ENCODE measurements at places on chromosomes 16 and 17. TPM values are rescaled to one million over a fixed set of nuclear protein-coding genes. Genes with fewer than 3 reads are reported as not detected.

Gene TOM1L1
- 81.2 TPM for total RNA-seq

DNA sequence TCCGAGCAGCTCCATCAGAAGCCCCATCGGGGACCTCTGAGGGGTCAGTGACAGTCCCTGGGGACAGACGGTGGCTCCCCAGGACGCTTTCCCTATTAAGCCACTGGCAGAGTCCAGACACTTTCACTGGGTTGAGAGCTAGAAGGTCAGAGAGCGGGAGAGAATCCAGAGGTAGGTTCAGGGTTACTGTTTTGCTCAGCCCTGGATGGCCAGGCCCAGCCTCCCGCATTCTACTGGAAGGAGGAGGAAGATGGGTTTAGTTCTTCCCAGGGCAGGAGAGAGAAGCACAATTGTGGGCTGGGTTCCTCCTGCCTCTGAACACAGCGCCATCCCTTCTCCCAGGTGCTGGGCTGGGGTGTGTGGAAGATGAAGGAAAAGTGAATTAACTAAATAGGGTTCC is 452.8 kb downstream of the SLC39A11 start:
- DNase-seq: no peak

- no peak for DNase-seq
Measured at GRCh38 chr16:9159839-9160550, 68.6 kb downstream of the HAPSTR1 start.

- no peak for DNase-seq
Measured at GRCh38 chr17:57296231-57296630, 39.9 kb downstream of the MSI2 start.

DNA sequence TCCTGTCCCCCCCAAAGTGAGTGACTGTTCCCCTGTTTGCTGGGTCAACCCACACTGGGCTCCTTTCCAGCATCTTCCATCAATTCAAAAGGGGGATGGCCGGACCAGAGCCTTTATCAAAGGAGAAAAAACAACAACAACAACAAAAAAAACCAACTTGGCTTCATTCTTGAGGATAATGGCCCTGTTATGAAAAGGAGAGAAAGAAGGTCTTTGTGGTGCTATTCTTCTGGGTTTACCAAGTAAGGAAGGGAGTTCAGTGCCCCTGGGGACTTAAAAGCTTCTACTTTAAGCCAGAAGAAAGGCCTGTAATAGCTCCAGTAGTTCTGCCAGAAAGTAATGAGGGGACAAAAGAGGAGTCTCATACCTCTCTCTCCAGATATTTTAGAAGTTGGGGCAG is 71.5 kb downstream of the RGS9 start:
- no peak for DNase-seq

DNA sequence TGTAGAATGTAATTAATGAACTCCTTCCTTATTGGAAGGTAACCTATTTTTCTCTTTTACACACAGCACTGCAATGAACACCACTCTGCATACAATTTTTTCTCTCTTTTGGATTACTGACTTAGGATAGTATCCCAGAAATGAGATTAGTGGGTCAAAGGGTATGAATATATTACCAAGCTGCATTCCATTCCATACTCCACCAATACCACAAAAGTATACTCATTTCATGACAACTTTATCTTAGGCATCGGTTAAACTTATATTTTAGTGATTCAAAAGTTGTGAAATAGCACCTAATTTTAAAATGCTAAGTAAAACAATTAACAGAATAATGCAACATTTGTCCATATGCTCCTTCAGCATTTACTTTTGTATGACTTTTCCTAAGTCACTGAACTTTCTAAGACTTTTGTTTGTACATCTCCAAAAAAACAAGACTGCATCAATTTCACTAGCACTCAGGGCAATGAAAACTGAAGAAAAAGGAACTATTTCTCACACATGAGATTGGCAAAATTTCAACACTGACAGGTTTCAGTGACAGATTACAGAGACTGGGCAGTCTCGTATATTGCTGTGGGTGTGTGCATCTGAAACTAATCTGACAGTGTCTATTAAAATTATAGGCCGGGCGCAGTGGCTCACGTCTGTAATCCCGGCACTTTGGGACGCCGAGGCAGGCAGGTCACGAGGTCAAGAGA is 32.1 kb downstream of the HELZ start:
- DNase-seq: no peak

DNA sequence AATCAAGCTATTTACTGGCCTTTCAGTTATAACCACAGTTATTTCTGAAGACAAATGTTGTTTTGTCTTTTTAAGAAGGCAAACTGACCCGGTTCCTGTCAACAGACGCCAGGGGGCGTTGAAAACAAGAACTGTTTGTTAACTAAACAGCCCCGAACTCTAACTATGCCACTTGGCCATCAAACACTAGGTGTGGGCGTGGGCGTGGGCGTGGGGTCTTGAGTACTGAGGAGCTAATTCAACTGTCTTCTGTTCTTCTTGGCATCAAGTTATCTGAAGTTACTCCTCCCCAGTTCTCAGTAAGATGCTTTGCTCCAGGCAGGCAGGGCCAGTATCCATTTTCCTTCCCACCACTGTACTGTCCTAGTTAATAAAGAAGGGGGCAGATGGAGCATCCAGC is 63.3 kb upstream of the MTMR4 start:
- peak; percentile 6 for DNase-seq

DNA sequence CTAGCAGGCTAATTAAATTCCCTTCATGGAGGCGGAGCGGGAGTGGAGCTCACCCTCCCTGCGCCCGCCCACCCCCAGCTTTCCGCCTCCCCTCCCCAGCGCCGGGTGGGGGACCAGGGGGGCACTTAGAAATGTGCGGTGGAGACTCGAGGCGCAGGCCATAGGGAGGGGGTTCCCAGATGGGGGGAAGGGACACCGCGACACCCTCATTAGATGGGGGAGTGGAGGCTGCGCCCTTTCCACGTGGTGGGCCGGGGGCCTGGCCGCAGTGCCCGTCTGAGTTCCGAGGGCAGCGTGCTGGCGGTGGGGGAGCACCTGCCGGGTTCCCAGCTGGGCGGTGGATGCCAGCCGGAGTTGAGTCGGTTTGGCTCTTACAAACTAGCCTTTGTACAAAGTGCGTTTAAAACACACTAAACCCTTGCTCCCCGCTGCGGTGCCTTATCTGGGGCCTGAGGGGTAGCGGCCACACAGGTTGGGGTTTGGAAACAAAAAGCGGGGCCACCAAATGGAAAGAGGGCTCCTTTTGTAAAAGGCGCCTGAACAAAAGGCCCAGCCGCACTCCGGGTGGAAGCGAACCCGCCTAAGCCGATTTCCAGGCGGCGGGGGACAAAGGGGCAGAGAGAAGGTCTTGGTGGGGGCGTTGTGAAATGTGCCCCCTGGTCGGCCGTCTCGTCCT is 1.4 kb downstream of the GSE1 start:
- no peak for DNase-seq

DNA sequence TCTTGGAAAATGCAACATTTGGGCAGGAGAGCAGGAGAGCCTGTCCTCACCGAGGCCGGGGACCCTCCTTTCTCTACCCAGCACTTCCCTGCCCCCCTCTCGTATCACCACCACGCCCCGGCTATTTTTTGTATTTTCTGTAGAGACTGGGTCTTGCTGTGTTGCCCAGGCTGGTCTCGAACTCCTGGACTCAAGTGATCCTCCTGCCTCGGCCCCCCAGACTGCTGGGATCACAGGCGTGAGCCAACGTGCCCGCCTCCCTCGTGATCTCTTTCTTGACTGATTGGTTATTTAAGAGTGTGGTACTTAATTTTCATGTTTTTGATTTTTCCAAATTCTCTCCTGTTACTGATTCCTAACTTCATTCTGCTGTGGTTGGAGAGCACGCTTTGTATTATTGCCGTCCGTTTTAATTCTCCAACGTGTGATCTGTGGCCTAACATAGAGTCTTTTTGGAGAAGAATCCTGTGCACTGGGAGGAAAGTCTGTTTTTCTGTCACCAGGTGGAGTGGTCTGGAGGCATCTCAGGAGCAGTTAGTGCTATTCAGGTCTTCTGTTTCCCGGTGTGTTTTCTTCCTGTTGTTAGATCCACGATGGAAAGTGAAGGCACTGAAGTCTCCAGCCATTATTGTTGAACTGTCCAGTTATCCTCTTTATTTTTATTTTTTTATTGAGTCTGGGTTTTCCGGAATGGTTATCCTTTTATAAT is 40.4 kb downstream of the ZNF778 start:
- no peak for DNase-seq

GRCh38 chr16:85648070-85648714 is 35.1 kb downstream of the GSE1 start:
- DNase-seq: no peak

DNA sequence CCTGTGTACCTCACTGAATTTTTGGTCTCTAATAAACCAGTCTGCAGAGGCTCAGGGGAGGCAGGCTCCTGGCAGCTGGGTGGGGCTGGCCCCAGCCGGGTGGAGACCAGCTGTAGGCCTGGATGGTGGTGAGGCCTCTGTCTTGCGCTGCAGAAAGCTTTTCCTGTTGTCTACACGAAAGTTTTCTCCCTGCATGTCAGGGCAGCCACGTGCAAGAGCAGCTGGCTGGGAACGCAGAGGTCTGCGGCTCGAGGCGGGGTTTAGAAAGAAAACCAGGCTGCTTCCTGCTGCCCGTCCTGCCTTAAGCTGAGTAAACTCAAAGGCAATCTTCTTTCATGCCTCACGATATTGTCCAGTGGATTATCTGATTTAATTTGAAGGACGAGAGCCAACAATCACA is 2.4 kb downstream of the SERPINF1 start:
- DNase-seq: no peak

DNA sequence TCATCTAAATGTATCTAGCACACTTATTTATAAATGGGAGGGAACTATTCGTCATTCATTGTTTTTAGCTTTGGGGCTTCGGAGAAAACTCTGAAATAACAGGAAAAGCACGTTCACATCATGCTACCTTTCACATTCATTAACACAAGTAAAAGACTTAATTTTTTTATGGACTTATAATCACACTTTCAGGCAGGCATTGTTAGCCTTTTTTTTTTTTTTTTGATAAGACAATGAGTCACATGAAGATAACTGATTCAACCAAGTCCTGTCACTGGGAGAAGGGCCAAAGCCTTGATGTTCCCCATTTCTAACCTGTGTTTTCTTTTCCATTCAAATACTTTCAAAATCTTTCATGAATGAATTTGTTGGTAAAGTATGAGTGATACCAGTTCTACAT is 631.3 kb upstream of the CA10 start:
- DNase-seq: no peak

GRCh38 chr17:80050706-80051105 is 14.3 kb downstream of the CCDC40 start:
- no peak for DNase-seq

DNA sequence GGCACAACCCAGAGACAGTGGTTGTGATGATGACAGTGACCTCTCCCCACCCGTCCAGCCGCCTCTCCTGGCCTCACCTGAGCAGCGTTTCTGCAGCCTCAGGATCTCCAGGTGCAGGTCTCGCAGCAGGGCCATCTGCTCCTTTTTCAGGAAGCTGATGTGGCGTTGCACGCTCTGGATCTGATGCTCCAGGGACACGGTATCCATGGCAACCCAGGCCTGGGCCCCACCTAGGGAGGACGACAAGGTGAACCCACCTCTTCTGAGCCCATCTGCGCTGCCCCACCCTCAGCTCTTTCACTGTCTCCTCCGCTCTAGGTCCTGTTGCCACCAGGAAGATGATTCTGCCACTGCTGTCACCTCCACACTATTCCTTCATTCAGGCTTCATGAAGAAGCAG is 14.5 kb downstream of the CCDC92B start:
- no peak for DNase-seq

DNA sequence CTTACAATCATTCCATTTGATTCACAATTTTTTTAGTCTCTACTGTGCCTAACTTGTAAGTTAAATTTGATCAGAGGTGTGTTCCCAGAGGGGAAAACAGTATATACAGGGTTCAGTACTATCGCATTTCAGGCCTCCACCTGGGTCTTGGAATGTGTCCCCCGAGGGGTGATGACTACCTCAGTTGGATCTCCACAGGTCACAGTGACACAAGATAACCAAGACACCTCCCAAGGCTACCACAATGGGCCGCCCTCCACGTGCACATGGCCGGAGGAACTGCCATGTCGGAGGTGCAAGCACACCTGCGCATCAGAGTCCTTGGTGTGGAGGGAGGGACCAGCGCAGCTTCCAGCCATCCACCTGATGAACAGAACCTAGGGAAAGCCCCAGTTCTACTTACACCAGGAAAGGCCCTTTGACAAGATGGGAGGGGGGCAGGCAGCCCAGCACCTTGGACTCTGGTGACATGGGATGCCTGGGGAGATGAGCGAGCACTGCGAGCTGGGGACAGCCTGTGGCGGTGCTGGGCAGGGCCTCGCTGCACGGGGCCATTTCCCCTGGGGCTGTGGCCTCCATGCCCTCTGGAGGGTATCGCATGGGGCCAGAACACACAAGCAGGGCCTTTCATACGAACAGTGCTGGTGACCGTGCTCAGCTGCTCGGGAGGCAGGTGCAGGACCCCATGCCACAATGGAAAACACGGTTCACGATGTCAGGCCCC is 33.9 kb downstream of the PDIA2 start:
- no peak for DNase-seq

Gene CD300A
- not detected for total RNA-seq

DNA sequence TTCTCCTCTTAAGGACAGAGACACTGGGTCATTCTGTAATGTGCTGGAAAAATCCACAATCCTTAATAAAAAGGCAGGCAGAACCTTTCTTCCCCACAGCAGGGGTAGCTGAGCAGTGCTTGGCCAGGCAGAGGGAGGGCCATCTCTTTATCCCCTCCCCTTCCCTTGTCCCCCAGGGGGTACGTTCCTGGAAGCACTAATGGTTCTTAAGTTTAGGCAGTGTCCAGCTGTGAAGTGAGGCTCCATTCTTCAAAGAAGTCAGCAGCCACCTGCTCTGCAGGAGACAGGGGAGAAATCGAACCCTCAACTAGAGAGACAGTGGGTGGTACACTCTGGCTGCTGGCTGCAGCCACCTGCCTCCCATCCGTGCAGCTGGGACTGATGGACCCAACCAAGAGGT is 533.9 kb upstream of the CDH11 start:
- DNase-seq: no peak

DNA sequence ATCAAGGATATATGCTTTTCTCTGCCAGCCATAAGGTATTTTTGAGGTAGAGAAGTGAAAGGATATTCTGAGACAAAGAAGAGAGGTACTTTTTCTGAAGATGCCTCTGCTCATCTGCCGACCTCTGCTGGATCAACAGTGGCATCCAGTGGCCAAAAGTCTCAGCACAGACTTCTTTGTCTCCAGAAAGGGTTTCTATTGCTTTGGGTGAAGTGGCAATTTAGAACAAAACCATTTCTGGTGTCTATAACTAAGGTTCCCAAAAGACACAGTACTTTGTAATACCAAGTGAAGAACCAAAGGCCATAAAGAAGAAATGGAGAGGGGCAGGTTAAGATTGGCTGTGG is 155.2 kb upstream of the C17orf78 start:
- DNase-seq: no peak

GRCh38 chr16:67922740-67923139 is 8.9 kb downstream of the CTRL start:
- no peak for DNase-seq

- DNase-seq: no peak
Measured at GRCh38 chr16:50702725-50703124, 9.3 kb downstream of the NOD2 start.

- DNase-seq: no peak
Measured at GRCh38 chr16:68396481-68396880, 51.8 kb downstream of the SMPD3 start.
